ENCODE measurements at places on chromosomes 11 and 22. TPM values are rescaled to one million over a fixed set of nuclear protein-coding genes. Genes with fewer than 3 reads are reported as not detected.
A peak's percentile ranks its signal among the peaks of the same experiment; 100 is the strongest.

Gene APOA4
- total RNA-seq: not detected

Gene NAALAD2
- 16.7 TPM for total RNA-seq

Gene GGTLC2
- total RNA-seq: not detected

Gene CBLIF
- total RNA-seq: not detected

Gene REXO2
- total RNA-seq: 46.1 TPM

DNA sequence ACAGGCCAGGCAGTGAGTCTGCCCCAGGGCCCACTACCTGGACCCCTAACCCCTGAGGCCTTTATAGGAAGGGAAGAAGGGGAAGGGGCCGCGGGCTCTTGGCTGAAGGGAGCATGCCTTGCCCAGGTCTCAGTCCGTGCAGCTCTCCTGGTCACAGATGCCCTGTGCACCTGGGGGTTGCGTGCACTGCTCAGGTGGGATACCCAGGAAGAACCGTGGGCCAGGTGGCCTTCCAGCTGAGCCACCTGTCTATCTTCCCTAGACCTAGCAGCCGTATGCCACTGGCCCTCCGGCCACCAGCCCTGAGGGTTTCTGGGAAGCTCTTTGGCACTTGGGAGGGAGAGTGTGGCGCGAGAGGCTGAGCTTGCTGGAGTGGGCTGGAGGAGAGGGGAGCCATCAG lies 1178.6 kb downstream of the BRD1 start:
- peak overlapping the region; percentile 14 for H3K27ac ChIP-seq
- H3K27me3 ChIP-seq: no peaks in the 10 kb centered on the region
- H3K4me1 ChIP-seq: peaks cover 5% of the 10 kb centered on the region
- no peak for DNase-seq
- no peak overlapping the region for H3K4me3 ChIP-seq

DNA sequence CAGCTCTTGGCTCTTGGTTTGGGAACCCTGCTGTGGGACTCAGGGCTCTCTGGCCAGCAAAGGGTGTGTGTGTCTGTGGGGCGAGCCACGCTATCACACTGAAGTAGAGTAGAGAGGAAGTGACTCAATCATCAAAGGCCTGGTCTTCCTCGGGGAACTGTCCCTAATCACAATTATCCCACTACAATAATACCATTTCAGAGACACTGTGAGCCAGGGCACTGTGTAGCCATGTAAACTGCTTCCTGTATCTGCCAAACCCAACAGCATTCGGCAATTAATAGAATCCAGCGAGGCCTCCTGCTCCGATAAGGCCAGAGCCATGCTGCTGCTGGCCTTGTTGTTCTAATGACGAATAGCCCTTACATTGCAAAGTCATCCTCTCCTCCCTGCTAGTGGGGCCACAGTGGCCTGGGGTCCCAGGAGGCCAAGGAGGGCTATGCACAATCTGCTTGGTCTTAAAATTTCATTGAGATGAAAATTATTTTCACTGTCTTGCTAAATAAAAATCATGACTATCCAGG lies 49.8 kb upstream of the LMO2 start:
- H3K36me3 ChIP-seq: no peaks in the 10 kb centered on the region
- H3K4me3 ChIP-seq: no peak overlapping the region
- no peak for DNase-seq
- no peaks in the 10 kb centered on the region for H3K27me3 ChIP-seq

- peaks cover 59% of the 10 kb centered on the region for H3K36me3 ChIP-seq
- peaks cover 7% of the 10 kb centered on the region for H3K4me1 ChIP-seq
- H3K4me3 ChIP-seq: no peak overlapping the region
- no peak for DNase-seq
- no peak overlapping the region for H3K27ac ChIP-seq
Observed at GRCh38 chr11:76047231-76047630, 159.1 kb downstream of the WNT11 start.

- H3K27ac ChIP-seq: no peak overlapping the region
- H3K27me3 ChIP-seq: peaks cover 14% of the 10 kb centered on the region
- no peak for DNase-seq
Observed at GRCh38 chr11:7969756-7970646, 4.8 kb upstream of the NLRP10 start.

DNA sequence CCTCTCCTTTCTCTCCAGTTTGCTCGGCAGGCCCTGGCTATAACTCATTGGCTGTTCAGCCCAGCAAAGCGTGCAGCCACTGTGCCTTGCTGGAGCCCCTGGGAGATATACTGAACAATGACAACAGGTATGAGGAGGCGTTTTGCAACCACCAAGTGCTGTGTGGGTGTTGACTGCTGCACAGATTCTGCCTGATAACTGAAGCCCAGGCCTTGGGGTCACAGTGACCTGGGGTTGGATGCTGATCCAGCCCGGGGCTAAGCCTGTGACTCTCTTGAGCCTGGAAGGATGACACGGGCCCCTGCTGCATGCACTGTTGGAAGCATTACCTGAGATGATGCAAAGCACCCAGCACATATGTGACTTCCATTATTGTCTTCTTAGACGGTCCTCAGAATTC lies 13.7 kb upstream of the A4GALT start:
- no peaks in the 10 kb centered on the region for H3K4me1 ChIP-seq
- no peaks in the 10 kb centered on the region for H3K36me3 ChIP-seq
- no peak overlapping the region for H3K4me3 ChIP-seq
- no peaks in the 10 kb centered on the region for H3K27me3 ChIP-seq
- DNase-seq: no peak

GRCh38 chr11:91922846-91923245 lies 301.8 kb upstream of the FAT3 start:
- no peaks in the 10 kb centered on the region for H3K27me3 ChIP-seq
- no peak for DNase-seq
- no peak overlapping the region for H3K27ac ChIP-seq
- H3K4me3 ChIP-seq: no peak overlapping the region
- no peaks in the 10 kb centered on the region for H3K36me3 ChIP-seq
- H3K4me1 ChIP-seq: no peaks in the 10 kb centered on the region

GRCh38 chr22:38799265-38800002 lies 5.5 kb upstream of the DNAL4 start:
- H3K27me3 ChIP-seq: peaks cover 91% of the 10 kb centered on the region
- no peaks in the 10 kb centered on the region for H3K36me3 ChIP-seq

DNA sequence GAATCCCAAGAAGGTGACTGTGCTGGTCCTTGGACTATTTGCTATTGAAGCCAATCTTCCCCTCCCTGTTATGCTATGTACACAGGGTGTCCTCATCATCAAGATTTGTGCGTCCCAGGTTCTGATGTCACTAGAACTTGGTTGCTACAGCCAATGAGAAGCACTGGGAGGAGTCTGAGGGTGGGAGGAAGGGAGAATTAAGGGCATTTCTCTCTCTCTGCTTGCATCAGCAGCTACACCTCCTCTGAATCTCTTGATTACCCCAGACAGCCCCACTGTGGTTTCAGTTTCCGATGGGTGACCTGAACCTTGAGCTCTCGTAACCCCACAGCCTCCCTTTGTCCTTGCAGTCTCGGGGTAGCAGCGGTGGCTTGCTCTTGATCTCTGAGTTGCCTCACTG lies 212.4 kb upstream of the SESN3 start:
- H3K4me1 ChIP-seq: no peaks in the 10 kb centered on the region
- no peaks in the 10 kb centered on the region for H3K27me3 ChIP-seq
- no peak for DNase-seq
- H3K36me3 ChIP-seq: no peaks in the 10 kb centered on the region

DNA sequence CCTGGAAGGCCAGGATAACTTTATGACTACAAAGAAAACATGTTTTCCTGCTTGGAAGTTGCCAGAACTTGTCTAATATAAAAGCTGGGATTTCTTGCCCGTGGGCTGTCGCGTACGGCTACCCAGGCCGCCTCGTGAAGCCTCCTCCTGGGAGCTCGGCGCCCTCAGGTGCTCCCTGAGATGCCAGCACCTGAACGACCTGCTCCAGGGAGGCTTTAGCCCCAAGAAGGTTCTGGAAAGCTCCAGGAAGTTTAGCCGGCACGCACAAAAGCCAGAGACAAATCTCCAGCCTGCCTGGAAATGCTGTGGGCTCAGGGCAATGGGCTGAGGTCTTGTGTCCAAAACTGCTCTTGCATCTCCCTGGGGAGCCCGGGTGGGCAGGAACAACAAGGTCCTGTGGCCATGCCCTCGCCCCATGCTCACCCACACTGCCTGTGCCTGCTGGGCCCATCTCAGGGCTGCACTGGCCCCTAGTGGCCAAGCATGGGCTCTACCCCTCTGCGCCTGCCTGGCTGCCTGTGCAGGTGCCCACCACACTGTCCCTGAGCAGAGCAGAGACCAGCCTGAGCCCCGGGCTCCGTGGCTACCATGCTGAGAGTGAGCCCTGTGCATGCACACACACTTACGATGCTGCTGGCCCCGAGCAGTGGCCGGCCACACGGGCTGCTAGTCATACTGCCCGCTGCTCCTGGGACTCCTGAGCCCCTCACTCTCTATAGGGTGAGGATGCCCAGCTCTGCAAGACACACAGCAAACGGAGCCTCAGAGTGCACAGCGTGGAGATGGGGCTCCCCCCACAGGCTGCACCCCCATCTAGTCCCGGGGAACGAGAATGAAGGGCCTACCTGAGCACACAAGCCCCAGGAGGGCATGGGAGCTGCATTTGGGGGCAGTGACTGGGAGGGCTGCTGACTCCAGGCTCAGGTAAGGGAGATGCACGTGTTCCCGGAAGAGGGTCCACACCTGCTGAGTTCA lies 4.9 kb upstream of the CELSR1 start:
- H3K4me3 ChIP-seq: peak overlapping the region; percentile 42
- peaks cover 72% of the 10 kb centered on the region for H3K27me3 ChIP-seq
- no peaks in the 10 kb centered on the region for H3K36me3 ChIP-seq

GRCh38 chr11:110078923-110079544 lies 14.2 kb upstream of the ZC3H12C start:
- DNase-seq: no peak
- no peak overlapping the region for H3K27ac ChIP-seq
- H3K4me1 ChIP-seq: peaks cover 20% of the 10 kb centered on the region
- no peaks in the 10 kb centered on the region for H3K27me3 ChIP-seq

GRCh38 chr11:61914471-61915171 lies 2.7 kb downstream of the RAB3IL1 start:
- H3K36me3 ChIP-seq: no peaks in the 10 kb centered on the region
- no peak for DNase-seq
- peaks cover 10% of the 10 kb centered on the region for H3K4me1 ChIP-seq

DNA sequence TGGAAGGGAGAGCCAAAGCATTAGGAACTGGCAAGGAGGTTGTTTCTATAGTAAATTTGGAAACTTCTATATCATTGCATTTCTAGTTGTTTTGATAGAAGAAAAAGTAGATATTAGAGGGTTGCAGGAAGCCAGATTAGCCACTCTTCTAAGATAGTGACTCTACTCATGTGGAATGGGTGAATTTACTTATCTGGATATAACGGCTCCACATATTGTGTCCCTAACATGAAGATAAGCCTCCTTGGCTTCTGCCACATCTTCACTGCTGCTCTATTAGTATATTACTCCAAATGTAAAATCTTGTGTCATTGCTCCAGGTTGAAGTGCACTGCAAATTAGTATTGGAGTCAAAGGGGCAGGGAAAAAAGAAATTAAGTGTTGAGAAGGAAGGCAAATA lies 283.3 kb downstream of the CASP12 start:
- H3K36me3 ChIP-seq: no peaks in the 10 kb centered on the region
- no peaks in the 10 kb centered on the region for H3K27me3 ChIP-seq
- DNase-seq: no peak
- H3K27ac ChIP-seq: no peak overlapping the region

DNA sequence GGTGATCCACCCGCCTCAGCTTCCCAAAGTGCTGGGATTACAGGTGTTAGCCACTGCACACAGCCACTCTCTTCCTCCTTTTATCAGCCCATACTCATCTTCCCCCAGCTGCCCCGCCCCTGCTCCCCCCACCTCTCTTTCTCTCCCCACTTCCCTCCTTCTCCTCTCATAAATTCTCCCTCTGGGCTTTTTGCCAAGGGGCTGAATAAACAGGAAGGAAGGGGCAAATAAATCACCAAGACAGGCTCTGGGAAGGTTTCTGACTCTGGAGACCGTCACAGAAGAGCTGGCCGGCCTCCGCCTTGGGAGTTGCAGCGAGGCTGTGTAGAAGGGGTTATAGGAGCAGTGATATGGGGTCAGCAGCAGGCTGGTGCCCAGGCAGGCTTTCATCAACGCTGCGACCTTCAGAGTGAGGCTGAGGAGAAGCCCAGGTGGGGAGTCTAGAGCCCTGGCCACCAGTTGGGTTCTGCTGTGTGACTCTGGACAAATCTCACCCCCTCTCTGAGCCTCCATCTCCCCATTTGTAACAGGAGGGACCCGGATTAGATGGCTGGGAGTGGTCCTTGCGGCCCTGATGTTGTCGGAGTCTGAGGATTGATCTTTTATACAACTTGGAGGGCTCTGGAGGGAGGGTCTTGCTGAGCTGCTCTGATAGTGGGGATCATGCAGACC lies 62.6 kb upstream of the RASD2 start:
- no peak overlapping the region for H3K27ac ChIP-seq
- H3K27me3 ChIP-seq: no peaks in the 10 kb centered on the region
- no peaks in the 10 kb centered on the region for H3K36me3 ChIP-seq
- H3K4me3 ChIP-seq: no peak overlapping the region
- H3K4me1 ChIP-seq: peaks cover 10% of the 10 kb centered on the region

DNA sequence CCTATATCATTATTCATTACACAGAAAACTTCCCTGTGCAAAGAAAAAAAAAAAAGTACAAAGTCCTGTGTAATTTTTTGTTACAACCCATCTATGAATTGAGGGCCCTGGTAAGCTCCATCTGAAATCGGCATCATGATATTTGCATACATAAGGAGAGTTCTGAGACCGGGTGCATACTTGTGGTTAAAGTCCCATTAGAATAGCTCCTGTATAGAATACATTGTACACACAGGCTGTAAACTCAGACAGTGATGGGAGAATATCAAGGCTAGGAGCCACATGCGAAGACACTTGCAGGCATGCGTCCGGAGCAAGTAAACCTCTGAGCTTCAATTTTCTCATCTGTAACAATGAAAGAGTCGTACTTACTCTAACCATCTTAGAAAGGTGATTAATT lies 353.2 kb downstream of the ETS1 start:
- H3K27me3 ChIP-seq: no peaks in the 10 kb centered on the region
- H3K27ac ChIP-seq: no peak overlapping the region
- no peaks in the 10 kb centered on the region for H3K4me1 ChIP-seq

DNA sequence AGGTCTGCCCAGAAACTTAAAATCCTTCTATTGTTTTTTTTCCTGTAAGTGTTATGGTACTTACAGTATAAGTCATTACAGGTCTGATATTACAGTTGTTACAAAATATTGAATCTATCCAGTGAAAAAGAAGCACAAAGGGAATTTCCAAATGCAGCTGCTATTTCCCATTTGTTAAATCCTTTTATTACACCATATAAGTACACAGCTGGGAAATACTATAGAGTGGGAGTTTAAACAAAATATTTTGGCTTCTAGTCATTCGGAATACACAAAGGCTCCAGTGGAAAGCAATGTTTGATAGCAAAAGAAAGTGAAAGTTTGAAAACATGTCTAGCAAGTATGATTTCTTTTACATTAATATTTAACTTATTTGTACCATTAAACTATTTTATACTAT lies 18.0 kb downstream of the SOX6 start:
- no peaks in the 10 kb centered on the region for H3K27me3 ChIP-seq
- no peaks in the 10 kb centered on the region for H3K4me1 ChIP-seq
- DNase-seq: no peak
- H3K27ac ChIP-seq: no peak overlapping the region

Measured in neural crest cell (in vitro differentiated cells).